ENCODE measurements at places on chromosomes 3 and 15.

- DNase-seq, result no peak
These were observed 70.4 kb downstream of the KLF13 start for GRCh38 chr15:31396881-31397560.

- DNase-seq, result no peak
These were observed 37.0 kb upstream of the SNRPA1 start for GRCh38 chr15:101332061-101332467.

DNA sequence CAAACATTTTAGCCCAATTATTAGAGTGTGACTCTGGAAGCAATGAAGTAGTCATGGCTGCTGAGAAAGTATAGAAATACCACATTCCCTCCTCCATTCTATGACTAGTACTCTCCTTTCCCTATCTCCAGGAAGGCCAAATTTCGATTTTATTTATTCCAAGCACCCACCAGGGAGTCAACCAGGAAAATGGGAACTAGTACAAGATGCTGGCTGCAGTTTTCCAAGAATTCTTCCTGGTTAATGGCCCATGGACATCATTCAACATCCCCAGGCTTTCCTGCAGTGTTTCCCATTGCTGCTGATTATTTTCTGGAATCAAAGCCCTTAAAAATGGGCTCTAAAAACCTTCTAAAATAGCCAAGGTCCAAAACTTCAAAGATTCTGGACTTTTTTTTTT lies 247.9 kb upstream of the STT3B start:
- DNase-seq, result no peak

DNA sequence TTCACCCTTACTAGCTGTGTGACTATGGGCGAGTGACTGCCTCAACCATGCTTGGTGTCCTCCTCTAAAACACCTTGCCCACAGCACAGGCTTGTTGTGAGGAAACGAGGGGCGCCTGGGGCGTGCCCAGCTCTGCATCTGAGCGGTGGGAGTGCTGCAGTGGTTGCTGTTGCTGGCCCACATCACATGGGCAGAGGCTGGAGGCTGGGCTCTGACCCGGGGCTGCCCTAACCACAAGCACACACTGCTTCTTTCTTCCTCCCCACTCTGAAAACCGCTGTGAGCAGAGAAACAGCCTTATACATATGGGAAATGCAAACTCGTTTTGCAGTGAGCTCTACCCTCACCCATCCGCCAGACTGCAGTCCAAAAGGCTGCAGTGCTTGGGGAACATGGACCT lies 74.8 kb upstream of the RPL32 start:
- peak; percentile 60 for DNase-seq

DNA sequence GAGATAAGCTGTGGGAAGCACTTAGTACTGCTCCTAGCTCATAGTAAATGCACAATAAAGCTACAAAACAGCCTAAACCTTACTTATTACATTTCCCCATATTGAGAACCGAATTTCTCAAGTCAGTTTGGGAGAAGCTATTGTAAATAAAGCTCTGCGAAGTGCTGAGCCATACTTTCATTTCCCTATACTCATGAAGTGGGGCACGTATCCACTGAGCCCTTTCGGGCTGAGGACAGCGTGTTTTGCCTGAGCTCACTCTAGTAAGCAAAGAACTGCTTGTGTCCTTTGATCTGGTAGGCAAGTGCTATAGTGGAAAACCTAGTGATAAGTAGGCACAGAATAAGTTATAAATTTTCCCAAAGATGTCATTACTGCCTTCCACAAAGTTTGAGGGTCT lies 165.0 kb downstream of the RSL24D1 start:
- DNase-seq, result no peak

- DNase-seq, result no peak
These were observed 822.3 kb upstream of the CFAP20DC start for GRCh38 chr3:59872128-59872527.

- DNase-seq, result no peak
These were observed 39.3 kb downstream of the NKIRAS1 start for GRCh38 chr3:23877329-23877980.

DNA sequence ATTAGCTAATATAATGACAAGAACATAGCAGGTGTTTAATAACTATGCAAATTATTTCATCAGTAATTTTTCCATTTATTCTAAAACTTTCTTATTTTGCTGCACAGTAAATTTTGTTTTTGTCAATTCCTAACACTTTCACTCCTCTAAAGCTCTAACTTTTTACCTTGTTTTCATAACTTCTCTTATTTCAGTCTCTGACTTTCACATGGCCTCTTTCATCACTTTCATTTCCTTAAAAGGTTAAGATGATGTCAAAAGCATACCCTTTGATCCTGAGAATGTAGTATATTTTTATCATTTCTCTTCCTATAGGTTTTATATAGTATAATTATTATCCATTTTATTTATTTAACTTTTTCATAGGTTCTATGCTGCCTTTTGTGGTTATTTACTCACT lies 1325.8 kb upstream of the ALCAM start:
- DNase-seq, result no peak

GRCh38 chr3:152376351-152377183 lies 107.8 kb downstream of the MBNL1 start:
- peak; percentile 34 for DNase-seq

DNA sequence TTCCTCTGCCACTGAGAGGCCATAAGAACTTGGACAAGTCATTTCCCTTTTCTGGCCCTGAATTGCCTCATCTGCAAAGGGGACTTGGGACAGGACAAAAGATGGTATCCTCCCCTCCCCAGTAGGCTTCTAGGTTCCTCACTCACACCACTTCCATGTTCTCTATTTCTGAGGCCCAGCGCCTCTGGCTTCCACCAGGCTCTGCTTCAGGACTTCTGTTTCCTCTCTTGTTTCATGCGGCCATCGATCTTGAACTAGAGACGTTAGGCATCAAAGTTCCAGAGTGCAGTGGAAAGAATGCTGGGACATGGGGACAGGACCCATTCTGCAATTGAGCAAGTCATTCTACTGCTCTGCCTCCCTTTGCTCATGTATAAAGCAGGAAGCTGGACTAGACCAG lies 1.7 kb downstream of the TM4SF4 start:
- no peak for DNase-seq

- DNase-seq, result no peak
These were observed 125.4 kb downstream of the FNDC3B start for GRCh38 chr3:172164620-172165362.

- no peak for DNase-seq
These were observed 59.7 kb upstream of the LRRN1 start for GRCh38 chr3:3739330-3740060.

- DNase-seq, result no peak
These were observed 527.5 kb downstream of the NAALADL2 start for GRCh38 chr3:175386630-175387029.

DNA sequence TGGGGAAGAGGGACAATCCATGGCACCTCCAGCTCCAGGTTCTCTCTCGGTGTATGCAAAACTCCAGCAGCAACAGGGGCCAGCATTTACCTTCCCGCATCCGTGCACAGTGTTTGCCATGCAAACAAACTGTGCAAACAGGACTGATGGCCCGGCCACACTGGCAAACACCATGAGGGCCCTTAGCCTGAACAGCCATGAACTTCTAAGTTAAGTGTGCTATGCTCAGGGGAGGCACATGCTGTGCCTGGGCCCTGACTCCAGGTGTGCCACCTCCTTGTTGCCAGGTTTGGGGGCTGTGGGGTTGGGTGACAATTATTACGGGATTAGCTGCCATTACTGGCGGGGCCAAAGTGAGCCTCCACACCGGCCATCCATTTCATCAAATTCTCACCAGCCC lies 57.5 kb downstream of the CACNA2D2 start:
- DNase-seq, result no peak

DNA sequence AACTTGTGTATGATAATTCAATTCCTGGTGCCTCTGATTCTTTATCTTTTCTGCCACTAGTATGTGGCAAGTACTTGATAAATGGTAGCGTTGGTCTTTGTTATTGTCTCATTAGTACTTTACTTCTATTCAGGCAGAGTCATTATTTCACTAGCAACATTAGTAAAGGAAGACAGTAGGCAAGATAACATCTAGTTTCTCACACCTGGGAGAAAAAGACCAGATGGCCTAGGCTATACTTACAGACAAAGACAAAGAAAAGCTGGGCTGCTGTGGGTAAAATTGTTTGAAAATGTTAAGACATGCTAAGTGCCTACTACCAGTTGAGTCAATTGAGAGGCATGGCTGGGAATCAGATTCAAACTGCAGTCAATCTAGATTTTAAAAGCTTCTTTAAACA lies 198.7 kb upstream of the CMC1 start:
- DNase-seq, result no peak
